ENCODE measurements at places on chromosomes 7 and 10.

DNA sequence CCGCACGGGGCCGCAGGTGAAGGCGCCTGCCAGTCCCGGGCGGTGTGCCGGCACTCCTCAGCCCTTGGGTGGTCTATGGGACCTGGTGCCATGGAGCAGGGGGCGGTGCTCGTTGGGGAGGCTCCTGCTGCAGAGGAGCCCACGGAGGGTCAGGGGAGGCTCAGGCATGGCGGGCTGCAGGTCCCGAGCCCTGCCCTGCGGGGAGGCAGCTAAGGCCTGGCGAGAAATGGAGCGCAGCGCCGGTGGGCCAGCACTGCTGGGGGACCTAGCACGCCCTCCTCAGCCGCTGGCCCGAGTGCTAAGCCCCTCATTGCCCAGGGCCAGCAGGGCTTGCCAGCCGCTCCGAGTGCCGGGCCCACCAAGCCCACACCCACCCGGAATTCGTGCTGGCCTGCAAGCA is 18.9 kb downstream of the AKR1E2 start:
- DNase-seq, result no peak

GRCh38 chr7:111929264-111929663 is 276.9 kb downstream of the DOCK4 start:
- DNase-seq, result no peak

DNA sequence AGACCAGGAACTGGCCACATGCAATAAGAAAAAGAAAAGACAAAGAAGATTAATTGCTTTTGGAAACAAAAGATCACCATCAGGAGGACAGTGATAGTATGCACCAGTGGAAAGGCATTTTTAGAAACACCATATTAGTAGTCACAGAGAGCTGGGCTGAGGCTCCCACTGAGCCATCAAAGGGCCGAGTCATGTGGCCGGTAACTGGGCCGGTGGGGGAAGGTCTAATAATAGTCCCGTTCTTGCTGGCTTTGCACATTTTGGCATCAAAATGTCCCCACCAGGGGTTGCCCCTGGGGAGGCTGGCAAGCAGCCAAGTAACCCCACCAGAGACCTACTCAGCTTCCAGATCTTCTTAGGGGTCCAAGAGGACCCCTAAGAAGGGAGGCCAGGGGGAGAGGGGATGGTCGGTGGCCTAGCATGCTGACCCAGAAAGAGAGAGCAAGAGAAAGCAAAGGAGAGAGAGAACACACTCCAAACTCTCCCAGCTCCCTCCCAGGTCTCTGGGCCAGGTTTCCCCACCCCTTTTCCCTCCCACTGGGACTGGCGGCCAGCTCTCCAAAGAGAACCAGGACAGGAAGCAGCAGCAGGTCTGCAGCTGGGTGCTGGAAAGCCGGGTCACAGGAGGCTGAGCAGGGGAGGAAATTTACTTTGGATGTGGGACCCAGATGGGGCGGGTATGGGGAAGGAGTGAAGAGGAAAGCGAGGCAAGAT is 70.2 kb upstream of the FGFR2 start:
- DNase-seq, result no peak

DNA sequence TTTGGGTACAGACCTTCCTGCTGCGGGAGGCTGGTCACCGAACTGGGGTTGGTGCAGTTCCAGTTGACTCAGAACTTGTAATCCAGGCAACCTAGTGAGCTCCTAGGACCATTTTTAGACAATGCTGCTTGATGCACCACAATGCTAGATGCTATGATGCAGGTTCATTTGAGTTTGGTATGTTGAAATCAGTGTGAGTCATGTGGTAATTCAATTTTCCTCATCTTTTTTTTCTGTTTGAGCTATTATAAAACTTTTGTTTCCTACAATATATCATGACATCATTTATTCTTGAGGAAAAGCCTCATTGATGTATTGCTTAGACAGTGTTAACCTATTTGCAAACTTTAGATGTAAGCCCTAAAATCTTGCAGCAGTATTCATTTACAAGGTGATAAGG is 40.9 kb upstream of the MTPN start:
- DNase-seq, result no peak

DNA sequence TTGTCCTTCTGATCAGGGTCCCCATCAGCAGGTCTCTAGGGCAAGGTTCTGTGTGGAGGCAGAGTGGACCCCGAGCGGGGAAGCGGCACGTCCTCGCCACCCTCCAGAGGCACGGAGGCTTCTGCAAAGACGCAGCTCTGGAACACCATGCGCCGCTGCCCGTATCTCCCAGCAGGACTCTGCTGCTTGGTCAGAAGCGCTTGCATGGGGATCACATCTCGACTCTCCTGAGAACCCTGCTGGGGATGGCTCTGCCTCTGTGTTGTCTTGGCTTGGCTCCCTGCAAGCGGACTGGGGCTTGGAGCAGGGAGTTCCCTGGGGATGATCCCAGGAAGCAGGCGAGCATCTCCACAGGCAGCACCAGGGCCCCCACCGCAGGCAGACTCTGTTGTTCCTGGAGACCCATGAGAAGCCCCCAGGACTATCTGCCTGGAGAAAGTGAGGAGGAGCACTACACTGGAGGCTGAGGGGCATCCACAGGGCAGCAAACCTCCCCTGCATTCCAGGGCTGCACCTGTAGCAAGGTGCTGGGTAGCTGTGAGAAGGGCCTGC is 520.5 kb downstream of the GLRX3 start:
- no peak for DNase-seq

GRCh38 chr7:81682873-81683272 is 87.0 kb downstream of the HGF start:
- no peak for DNase-seq

GRCh38 chr10:98267069-98267893 is 713 bp downstream of the LOXL4 start:
- no peak for DNase-seq

DNA sequence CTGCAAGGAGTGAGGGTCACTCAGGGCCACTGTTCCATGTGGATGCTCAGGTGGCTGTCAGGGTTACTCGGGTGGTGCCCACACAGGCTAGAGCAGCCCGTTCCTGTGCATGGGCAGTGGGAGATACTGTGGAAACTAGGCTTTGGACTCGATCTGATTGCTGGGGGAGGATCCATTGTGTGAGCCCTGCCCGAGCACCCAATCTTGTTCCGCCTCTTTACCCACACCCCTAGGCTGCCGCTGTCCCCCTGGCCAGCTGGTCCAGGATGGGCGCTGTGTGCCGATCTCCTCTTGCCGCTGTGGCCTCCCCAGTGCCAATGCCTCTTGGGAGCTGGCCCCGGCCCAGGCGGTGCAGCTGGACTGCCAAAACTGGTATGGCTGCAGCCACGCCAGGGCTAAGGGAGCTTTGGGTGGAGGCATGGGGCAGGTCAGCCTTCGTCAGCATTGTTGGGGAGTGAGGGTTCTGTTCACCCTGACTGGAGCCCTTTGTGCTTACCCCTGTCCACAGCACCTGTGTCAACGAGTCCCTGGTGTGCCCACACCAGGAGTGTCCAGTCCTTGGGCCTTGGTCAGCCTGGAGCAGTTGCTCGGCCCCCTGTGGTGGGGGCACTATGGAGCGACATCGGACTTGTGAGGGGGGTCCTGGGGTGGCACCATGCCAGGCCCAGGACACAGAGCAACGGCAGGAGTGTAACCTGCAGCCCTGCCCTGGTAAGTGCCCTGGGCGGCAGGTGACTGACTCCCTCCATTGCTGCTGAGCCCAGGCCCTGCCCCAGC is 12.4 kb upstream of the ZNF862 start:
- no peak for DNase-seq

DNA sequence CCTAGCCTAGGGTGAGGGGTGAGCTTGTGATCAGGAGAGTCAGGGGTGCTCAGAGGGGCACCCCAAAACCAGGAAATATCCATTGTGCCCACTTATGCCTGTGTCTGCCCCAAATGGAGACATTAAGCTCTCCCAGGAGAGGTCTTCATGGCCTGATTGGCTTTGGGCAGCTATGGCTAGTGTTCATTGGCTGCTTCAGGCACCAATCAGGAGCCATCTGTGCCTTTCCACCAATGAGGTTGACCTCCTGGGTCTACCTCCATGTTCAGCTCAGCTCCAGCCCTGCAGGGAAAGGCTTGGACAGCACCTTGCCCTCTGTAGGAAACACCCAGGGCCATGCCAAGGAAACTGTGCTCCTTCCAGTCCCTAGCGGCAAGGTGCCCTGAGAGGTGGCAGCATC is 23.9 kb upstream of the HSPB1 start:
- DNase-seq, result no peak

DNA sequence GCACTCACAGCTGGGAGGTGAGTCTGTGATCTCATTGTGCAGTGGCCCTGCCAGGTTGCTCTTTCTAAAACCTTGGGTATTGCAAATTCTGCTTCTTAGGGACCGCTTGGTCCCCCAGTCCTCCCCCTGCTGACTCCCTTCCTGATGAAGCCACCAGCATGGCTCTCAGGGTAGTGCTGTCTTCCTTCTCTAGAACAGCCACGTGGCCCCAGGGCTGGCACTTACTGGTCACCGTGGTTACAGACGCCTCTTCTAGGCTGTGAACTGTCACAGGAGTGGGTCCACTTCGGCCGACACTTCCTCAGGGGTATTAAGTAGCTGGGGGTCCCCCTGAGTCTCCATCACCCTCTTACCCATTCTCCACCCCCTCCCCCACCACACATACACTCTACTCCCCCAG is 2.7 kb upstream of the HTRA1 start:
- no peak for DNase-seq

DNA sequence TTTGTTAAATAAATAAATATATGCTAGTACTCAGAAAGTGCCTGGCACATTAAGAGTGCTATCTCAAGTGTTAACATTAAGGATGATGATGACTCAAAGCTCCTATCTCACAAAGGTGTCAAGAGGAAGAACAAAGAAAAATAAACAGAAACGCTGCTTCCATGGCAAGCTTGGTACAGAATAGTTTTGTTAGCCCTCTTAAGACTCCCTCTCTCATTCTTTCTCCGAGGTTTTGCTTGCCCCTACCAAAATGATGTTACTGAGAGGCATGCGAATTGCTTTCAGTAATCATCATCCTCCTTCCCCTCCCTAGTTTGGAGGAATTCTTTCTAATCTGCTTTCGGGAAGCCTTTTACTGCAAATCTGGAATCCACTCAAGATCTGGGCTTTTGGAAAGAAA is 96.7 kb downstream of the SORCS1 start:
- no peak for DNase-seq

GRCh38 chr7:75993689-75994387 is 557 bp downstream of the TMEM120A start:
- no peak for DNase-seq

DNA sequence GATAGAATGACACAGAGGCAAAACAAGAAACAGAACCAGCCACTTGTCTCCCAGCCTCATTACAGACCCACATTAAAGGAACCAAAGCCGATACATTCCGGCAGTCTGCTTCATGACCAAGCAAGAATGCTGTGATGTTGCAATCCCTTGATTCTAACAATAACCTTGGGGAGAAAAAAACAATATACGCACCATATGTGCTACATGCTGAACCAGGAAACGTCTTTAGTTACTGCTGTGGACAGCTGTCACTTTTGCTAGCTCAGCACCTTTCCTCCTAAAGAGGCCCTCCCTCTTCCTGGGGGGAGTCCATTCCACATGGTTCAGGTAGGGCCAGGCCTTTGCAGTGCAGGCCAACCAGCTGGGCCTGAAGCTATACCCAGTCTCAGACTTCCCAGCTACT is 79.1 kb downstream of the PRTFDC1 start:
- no peak for DNase-seq
